ENCODE measurements at places on chromosomes 12 and 14. TPM values are rescaled to one million over a fixed set of nuclear protein-coding genes. Genes with fewer than 3 reads are reported as not detected.

DNA sequence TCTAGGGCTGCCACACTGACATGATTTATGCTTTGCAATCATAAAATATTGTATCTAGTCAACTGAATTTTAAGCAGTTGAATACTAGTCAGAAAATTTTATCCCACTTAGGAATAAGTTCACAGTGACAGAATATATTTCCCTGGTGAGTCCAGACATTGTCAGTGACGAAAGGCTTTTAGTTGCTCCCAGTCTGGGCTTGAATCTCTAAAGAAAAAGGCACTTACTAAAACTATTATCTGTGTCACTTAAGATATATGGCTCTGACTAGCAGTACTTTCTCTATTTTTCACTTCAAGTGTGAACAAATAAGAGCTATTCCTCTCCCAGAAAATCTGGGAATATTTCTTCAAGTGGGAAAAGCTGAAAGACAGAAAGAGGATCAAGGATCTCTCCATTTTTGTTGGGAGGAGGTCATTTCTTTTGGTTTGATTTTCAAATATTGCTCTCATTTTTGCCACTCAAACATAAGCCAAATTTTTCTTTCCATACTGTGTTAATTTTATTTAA is 1262.3 kb upstream of the USP15 start:
- H3K4me3 ChIP-seq: no peak overlapping the region
- DNase-seq: no peak
- no peaks in the 10 kb centered on the region for H3K27me3 ChIP-seq

DNA sequence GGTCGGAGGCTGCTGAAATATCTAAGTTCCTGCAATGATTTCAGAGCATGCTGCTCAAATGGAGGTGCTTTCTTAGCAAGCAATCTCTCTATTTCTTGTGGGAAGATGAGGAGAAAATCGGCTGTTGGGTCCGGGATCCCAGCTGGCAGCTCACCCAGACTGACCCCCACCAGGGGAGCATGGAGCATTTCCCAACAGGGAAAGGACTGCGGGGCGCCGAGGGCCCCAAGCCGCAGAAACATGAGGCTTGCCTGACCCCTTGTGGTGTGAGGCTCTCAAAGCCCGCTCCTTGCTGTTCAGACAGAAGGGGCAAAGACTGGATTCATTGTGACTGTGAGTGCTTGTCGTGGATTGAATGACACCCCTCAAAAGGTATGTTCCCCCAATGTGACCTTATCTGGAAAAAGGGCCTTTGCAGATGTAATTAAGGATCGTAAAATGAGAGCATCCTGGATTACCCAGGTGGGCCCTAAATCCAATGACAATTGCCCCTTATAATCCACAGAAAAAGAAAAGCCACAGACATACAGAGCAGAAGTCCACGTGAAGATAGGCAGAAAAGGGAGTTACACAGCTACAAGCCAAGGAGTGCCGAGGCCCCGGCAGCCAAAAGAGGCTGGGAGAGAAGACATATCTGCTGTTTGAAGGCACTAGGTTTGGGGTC is 116.3 kb upstream of the VASH1 start:
- no peaks in the 10 kb centered on the region for H3K36me3 ChIP-seq
- no peaks in the 10 kb centered on the region for H3K4me1 ChIP-seq
- no peak overlapping the region for H3K4me3 ChIP-seq
- H3K27me3 ChIP-seq: peaks cover 89% of the 10 kb centered on the region

DNA sequence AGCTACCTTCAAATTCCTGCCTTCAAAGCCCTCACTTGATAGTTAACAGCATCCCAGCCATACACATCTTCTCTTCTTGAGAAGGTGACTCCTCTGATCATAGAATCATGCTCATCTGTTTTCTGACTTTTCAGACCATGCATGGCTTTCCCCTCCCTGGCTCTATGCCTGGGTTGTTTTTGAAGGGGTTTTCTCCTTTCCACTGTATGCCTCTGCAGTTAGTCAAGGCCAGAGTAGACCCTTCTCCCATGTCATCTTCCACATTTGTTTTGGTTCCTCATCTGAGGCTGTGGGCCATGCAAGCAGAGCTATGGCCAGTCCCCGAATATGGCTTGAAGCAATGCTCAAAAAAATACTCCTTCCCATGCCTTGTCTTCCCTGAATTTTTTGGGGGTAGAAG is 14.3 kb upstream of the MCRS1 start:
- H3K4me1 ChIP-seq: no peaks in the 10 kb centered on the region
- H3K4me3 ChIP-seq: no peak overlapping the region
- no peak overlapping the region for H3K27ac ChIP-seq

GRCh38 chr12:25152055-25152454 is 42.9 kb downstream of the DNAI7 start:
- H3K27me3 ChIP-seq: no peaks in the 10 kb centered on the region
- H3K36me3 ChIP-seq: no peaks in the 10 kb centered on the region
- DNase-seq: no peak
- H3K4me3 ChIP-seq: no peak overlapping the region

- peaks cover 6% of the 10 kb centered on the region for H3K4me1 ChIP-seq
- H3K4me3 ChIP-seq: no peak overlapping the region
- no peaks in the 10 kb centered on the region for H3K27me3 ChIP-seq
- no peak overlapping the region for H3K27ac ChIP-seq
- no peaks in the 10 kb centered on the region for H3K36me3 ChIP-seq
- no peak for DNase-seq
Measured at GRCh38 chr14:51448831-51449670, 202.7 kb upstream of the FRMD6 start.

AKAP5 gene
- total RNA-seq: 0.60 TPM

GPR132 gene
- not detected for total RNA-seq

DNA sequence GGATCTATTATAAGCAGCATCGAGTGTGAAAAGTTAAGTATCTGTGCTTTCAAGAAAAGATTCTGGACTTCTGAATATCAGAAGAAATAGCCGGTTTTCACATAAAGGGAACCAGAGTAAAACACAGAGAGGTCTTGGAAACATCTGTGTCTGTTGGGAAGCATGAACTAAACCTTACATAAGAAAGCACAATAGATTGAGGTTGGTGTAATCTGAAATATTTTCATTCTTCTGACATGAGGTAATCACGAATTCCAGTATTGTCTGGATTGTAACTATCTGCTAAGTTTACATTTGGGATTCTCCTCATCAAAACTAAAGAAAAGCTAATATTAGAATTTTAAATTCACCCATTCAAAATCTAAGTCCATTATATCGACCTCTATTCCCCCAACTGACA is 161.3 kb downstream of the CPNE8 start:
- no peak overlapping the region for H3K27ac ChIP-seq
- no peak for DNase-seq
- no peaks in the 10 kb centered on the region for H3K36me3 ChIP-seq
- H3K4me1 ChIP-seq: no peaks in the 10 kb centered on the region

GRCh38 chr12:95789126-95790032 is 1.2 kb downstream of the NTN4 start:
- H3K27me3 ChIP-seq: no peaks in the 10 kb centered on the region
- H3K4me1 ChIP-seq: peaks cover 71% of the 10 kb centered on the region
- H3K27ac ChIP-seq: peak overlapping the region; percentile 96
- H3K4me3 ChIP-seq: peak overlapping the region; percentile 93

GRCh38 chr12:122937622-122938091 is 28.6 kb downstream of the ABCB9 start:
- no peak overlapping the region for H3K27ac ChIP-seq
- H3K4me1 ChIP-seq: peaks cover 17% of the 10 kb centered on the region
- no peak overlapping the region for H3K4me3 ChIP-seq
- H3K36me3 ChIP-seq: no peaks in the 10 kb centered on the region

All from PC-9 (cell line).